GM06990 (cell line): ENCODE measurements at places on chromosomes 5 and 9.

- DNase-seq, result no peak
Observed at GRCh38 chr5:119789406-119790117, 160.2 kb downstream of the FAM170A start.

DNA sequence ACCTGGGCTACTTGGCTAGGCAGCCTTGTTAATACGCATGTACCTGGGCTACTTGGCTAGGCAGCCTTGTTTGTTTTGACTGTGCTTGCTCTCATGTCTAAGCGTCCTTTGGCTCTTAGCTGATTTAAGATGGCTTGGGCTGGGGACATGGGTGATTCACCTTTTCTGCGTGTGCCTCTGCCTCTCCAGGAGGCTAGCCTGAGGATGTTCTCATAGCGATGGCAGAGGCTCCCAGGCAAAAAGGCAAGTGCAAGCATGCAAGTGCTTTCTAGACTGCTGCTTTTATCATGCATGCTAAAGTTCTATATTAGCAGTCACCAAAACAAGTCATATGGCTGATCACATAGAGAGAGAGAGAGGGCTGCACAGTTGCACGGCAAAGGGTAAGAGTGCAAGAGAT, 300.5 kb downstream of the IRX1 start:
- DNase-seq, result no peak

DNA sequence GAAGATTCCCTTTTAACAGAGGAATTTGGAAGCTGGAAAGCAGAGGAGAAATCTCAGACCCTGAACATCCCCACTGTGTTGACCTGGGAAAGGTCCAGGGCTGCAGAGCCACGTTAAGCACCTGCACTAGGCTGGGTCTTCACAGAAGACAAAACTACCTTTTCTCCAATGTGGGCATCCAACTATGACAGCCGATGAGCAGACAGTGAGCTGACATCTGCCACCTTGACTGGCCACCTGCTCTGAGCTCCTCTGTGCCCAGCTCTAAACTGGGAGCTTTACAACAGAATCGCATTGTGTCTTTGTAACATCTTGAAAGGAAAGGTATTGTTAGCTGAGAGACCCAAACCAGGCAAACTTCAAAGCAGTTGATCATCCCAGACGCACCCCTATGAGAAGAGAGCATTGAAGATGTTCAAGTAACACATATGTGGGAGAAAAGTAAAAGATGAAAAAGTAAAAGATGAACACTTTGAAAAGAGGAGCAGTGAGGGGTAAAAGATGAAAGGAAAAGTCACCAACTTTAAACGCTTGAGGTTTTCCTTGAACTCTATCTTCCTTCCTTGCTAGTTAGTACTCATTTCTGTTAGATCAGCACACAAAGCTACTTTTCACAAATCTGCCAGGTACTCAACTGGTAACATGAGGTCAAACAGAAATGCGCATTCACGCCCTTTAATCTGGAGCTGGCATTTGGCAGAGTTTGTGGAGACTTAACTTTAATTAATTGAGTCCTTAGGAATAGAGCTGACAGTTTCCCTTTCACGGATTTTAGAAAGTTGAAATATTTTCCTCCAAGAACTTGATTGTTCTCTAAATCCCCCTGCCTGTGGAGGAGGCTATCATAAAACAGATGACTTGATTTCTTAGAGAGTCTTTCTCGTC, 53.2 kb upstream of the CTXN3 start:
- DNase-seq, result no peak

DNA sequence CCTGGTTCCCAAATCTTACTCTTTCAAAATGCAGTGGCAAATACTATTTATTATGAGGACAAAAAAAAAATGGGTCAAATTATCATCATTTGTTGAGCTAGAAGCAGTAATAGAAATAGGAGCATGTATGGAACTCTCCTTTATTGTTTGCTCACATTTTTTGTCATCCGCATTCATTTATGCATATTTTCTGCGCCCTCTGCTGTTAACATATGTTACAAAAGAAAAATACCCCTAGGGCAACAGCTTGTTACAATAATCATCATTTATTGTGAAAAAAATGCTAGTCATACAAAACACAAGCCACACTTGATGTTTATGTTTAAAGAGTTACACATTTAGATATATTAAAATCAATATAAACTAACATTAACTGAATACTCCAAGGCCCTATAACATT, 328.2 kb downstream of the TUSC1 start:
- DNase-seq, result no peak

DNA sequence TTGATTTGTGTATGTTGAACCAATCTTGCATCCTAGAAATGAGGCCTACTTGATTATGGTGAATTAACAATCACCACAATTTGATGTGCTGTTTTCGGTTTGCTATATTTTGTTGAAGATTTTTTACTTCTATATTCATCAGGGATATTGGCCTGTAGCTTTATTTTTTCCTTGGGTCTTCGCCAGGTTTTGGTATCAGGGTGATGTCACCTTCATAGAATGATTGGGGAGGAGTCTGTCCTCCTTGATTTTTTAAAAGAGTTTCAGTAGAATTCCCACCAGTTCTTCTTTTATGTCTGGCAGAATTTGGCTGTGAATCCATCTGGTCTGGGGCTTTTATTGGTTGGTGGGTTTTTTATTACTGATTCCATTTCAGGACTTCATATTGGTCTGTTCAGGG, 115.2 kb downstream of the CPLANE1 start:
- DNase-seq, result no peak

- DNase-seq, result no peak
Observed at GRCh38 chr5:22910523-22910922, 57.4 kb upstream of the CDH12 start.

DNA sequence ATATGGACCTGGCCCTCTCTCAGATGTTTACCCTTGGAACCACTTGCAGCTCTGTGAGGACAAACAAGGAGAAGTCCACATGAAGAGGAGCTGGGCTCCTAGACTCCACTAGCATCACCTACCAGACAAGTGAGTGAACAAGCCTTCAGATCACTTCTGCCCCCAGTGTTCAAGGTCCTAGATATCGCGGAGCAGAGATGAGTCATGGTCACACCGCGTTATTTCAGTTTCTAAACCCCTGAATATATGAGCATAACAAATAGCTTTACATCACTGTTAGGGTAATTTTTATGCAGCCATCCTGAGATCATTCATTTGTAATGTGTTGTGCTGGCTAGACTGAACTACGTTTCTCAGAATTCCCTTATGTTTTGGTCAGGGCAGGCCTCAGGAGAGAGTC, 77.0 kb upstream of the DAP start:
- DNase-seq, result no peak

- DNase-seq, result no peak
Observed at GRCh38 chr5:172878933-172879752, 45.1 kb downstream of the ERGIC1 start.

GRCh38 chr5:15103130-15103529, 231.6 kb upstream of the ANKH start:
- DNase-seq, result no peak

DNA sequence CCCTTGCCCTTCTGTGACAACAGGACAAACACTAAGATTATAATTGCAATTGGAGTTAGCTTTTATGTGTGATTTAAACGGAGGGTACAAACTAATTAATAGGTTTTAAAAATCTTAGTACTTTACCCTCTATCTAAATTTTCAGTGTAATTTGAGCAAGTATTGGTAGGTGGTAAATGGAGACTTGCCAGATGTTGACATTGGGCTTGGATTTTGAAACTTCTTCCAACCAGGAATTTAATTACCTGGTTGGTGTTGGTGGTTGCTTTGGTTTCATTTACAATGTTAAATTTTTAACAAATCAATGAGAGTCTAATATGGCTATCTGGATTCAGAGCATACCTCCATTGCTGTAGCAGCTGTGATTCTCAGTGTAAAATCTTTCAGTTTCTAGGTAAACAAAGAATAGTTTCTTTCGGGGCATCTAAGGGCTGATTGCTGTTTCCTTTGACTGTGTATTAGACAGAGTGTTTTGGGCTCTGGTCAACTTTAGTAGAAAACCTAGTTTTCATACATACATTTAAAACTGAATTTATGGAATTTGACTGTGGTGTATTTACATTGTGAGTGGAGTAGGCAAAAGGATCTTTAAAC, 1.9 kb downstream of the DAPK1 start:
- no peak for DNase-seq

GRCh38 chr5:148725675-148726074, 71.3 kb upstream of the HTR4 start:
- DNase-seq, result no peak

DNA sequence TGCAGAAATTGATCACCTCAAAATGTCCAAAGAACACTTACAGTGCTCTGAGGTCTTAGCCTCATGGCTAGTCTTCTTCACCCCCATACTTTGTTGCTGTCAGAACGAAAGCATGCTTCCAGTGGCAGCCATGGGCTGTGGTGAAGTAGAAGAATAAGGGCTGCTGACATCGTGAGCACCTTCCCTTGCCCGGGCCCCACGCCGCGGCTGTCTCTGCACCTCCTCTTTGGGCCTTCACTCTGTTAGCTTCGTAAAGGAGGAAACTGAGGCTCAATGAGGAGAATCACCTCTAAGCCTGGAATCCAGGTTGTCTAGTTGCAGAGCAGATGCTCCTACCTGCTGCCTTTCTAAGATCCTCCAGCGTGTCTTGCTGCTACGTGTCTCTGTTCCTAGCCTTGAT, 139.5 kb upstream of the SLC28A3 start:
- DNase-seq, result no peak

DNA sequence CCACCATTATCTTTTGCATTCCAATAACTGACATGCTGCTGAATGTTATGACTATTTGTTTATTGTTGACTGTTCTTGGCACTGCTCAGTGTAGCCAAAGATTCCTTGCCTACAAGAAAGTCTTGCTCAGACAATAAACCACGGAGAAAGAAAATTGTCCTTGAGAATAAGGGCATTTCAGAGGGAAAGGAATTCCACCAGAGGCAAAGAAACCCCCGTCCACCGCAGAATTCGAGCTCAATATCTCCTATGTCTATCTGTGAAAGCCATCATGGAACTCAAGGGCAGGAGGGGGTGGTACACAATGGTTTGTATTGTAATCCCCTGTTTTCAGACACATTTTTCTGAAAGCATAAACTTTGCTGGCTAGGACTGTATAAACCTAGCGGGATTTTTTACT, 70.3 kb upstream of the ADAMTS16 start:
- DNase-seq, result no peak

DNA sequence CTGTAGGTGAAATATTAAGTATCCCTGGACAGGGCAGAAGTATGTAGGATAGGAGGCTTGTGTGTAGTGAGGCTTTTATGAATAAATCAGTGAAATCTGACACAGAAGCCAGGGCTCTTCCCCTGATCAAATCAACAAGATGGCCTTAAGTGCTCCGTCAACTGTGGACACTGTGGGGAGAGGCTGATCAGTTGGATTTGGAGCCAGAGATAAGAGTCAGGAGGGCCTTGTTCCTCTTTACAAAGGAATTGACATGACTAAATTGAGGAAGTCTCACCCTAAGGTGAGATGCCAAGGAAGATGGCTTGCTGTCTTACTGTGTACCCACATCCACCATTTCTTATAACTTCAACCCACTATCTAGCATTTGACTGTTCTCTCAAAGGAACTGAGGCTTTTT, 91.6 kb upstream of the PRRC1 start:
- DNase-seq, result no peak

DNA sequence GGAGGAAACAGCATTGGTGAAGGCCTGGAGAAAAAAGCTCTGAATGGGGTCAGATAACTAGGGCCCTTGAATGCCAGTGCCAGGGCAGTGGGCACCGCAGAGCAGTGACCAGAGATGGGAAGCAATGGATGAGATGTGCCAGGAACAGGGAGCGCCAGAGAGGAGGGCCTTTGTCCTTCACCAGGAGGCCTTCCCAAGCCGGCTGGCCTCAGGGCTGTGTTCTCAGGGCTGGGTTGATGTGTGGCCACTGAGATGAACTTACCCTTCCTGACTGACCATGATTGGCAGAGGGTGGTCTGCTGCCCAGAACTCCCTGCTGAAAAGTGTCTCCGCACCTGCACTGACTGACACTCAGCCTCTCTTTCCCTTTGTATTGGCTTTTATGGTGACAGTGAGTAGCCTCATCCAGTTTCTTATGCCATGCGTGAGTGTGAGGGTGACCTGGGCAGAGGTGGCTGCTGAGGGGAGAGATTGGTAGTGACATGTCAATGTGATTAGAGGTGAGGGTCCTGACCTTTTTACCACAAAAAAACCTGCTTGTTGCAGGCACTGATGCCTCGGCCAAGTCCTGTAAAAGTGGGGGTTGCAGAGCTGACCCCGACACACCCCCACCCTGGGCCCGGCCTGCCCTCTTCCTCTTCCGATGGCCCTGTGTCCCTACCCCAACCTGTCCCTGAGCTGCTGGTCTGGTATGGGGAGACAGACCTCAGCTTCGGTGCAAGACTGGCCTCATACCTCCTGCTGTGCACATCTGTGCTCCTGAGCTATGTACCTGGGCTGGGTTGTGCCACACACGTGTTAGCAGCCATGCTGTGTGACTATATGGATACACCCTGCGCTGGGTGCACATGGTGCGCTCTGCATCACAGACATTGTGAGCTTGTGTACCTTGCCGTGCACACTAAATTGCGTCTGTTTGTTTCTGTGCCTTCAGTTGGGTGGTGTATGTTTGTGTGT, 57.1 kb upstream of the PSD2 start:
- DNase-seq, result no peak

DNA sequence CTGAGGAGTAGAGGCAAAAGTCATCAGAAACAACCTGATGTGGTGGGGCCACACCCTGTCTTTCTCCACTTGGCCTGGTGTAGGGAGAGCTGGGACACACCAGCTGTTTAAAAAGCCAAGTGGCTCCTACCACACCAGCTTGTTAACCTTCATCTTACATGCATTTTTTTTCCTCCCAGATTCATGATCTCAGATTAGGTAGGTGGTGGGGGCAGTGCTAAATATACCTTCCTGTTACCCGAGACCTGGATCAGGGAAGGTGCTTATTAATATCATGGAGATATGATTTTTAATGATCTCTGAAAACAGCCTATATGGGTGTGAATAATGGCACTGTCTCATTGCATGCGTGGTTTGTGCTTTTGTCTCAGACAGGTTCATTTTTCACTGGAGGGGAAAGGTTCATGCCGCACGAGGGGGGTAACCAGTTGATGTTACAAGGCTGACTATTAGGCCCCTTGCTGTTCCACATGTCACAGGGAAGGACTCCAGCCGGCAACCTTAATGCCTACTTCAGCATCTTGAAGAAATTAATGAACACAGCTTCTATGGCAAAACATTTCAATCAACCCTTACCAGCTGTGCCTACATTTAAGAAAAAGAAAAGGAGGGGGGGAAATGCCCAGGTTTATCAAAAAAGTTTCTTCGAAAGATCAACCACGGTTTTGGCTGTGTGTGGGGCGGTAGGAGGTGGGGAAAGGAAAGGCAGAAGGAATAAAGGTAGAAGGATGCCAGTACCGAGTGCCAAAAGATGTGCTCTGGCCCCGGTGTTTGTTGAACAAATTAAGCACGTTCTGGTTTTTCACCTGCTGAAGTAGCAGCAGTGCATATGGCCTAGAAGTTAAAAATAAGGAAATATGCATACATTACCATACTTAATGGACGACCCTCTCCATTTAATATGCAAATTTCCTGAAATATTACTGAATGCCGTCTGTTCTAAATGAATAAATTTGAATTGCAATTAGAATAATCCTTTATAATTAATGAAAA, 185.4 kb downstream of the EBF1 start:
- DNase-seq, result no peak

GRCh38 chr5:65271906-65272305, 209.8 kb downstream of the ADAMTS6 start:
- no peak for DNase-seq
